Globus pallidus (tissue), 1 donor: ENCODE measurements at places on chromosomes 5 and 9.

DNA sequence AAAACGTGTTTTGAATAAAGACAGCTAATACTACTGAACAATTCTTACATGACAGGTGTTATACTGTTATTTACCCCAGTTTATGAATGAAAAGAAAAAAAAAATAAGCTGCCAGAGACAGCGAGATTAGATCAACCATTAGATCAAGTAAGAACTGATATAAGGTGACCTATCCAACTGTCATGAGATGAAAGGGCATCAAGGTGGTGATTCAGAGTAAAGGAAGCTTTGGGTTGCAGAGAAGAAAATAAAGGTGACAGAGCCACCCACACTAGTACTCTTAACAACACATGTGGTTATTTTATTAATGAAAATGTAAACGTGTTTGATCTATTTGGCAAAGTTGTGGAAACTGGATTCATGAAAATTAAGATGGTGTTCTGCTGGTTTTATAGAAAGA, 435.2 kb downstream of the GABRG2 start:
- DNase-seq = no peak

GRCh38 chr9:117414220-117414905, 494 bp downstream of the ASTN2 start:
- DNase-seq = peak; percentile 55

- DNase-seq = no peak
These were observed 208.0 kb downstream of the TRIO start for GRCh38 chr5:14351086-14351661.

- DNase-seq = no peak
These were observed 18.2 kb upstream of the MXD3 start for GRCh38 chr5:177329883-177330282.

GRCh38 chr5:180090769-180091546, 19.4 kb upstream of the RNF130 start:
- peak; percentile 55 for DNase-seq

DNA sequence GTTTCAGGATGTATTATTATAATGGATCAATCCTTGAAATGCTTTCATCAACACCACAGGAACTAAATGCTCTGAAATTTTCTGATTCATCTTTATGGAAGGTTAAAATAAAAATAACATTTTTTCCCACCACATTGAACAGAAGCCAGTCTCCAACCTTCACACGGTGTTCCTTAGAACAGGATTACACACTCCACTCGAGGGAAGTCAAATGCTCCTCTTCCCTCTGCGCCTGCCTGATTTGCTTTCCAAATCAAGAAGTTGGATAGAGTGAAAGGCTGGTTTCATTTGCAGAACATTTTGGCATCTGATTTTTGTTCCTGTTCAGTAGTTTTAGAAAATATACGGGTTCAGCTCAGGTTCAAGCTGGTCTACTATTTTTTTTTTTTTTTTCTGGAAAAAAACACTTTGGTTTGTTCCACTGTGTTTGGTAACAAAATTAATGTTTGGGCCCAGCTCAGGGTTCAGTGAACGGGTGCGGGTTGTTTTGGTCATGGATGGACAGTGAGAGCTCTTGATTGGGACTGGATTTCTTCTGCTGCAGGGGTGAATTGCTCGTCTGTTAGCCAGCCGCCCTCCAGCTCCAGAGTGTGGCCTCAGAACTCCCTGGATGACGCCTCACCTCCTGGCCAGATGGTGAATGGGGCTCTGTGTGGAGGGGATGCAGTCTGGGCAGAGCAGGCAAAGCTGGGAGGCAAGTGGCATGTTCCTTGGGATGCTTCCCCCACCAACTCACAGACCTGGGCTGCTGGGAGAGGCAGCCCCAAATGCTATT, 82.4 kb upstream of the STC2 start:
- no peak for DNase-seq

GRCh38 chr9:108565651-108566378, 290.0 kb downstream of the ACTL7B start:
- DNase-seq = peak; percentile 81

GRCh38 chr5:81316571-81316970, 15.2 kb downstream of the ZCCHC9 start:
- DNase-seq = no peak

- no peak for DNase-seq
These were observed 40.5 kb downstream of the ALG2 start for GRCh38 chr9:99181206-99181605.

DNA sequence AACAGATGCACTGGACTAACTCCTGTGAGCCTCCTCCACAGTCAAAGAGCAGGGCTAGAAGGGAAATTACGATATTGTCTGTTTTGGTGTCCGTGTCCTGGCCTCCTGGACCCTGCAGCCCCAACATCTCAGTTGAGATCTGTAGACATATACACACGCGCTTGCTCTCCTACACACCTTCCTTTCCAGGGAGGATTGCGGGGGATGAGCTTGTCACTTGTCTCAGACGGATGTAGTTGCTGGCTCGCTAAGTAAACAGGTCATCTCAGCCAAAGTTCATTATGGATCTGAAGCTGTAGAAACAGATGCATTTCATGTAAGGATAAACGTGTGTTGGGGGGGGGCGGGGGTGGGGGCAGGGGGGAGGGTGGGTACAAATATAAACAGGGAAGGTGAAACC, 549.3 kb downstream of the CCDC171 start:
- no peak for DNase-seq

- DNase-seq = no peak
These were observed 693.6 kb downstream of the TLE1 start for GRCh38 chr9:80995759-80996158.

DNA sequence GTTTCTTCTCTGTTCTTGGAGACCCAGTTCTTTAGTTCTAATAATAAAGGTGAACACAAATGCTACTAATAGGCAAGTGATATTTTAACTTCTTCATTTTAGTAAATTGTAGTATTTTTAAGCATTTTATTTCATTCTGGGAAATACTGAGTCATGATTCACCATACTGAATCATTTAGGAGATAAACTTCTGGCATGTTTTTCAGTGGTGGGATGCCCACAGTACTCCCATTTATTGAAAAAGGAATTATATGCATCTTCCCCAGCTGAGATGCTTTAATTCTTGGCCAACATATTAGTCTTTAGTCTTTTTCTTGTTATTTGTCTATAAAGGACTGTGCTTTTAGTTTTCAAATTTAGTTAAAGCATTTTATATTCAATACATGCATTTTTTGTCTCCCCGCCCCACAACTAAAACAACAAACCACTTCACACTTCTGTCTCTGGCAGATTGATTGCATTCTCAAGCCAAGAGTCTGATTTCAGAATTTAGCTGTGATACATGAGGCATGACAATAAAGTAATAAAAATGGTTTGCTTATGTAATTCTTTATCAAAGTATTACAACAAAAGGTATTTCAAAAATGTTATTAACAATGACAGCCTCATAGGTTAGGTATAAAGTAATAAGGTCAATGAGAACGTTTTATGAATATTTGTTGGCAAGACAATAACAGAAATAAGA, 125.2 kb upstream of the CDH18 start:
- no peak for DNase-seq

DNA sequence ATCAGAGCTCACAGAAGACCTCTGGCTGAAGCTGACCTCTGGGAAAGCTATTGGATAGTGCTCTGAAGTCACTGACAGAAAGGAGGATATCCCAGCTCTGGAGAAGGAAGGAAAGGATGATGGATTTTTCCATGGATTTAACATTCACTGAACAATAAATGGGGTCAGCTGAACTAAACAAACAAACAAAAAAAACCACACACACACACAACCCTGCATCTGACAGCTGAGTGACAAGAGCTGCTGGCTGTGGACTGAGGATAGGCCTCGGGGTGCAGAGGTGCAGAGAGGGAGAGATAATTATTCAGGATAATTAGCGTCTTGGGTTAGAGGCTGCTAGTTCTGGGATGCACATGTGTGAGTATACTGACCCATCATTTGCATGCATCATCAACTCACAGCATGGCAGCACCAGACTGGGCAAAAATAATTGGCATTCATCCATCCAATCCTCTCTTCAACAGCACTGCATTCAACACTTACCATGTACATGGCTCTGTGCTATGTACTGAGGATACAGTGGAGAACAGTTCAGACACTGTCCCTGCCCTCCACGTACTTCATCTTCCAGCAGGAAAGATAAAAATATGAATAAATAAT, 131.4 kb upstream of the TRIM32 start:
- no peak for DNase-seq

DNA sequence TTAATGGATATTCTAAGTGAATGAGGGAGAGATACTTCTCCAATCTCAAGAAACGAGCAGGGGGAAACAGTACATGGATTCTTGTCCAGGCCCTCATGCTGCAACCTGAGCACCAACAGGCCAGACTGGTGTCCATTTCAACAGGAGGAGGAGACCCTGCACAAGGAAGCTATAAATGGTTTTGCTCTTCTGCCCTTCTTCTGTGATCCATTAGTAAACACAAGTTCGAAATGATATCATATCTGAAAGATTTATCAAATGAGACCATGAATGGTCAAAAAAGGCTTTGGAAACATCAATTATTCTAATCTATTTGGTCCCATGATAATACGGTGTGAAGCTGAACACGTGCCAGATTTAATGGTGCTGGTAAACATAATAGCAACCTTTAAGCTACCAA, 109.8 kb downstream of the NR6A1 start:
- peak; percentile 13 for DNase-seq

DNA sequence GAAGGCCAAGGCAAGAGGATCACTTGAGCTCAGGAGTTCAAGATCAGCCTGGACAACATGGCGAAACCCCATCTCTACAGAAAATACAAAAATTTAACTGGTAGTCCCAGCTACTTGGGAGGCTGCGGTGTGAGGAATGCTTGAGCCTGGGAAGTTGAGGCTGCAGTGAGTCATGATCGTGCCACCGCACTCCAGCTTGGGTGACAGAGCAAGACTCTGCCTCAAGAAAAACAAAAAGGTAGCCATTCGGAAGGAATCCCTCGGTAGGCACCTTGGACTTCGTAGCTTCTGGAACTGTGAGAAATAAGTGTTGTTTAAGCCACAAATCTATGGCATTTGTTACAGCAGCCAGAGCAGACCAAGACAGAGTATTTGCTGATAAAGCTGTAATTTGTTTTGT, 174.2 kb downstream of the DCP2 start:
- no peak for DNase-seq

GRCh38 chr5:116046823-116047222, 14.6 kb downstream of the ARL14EPL start:
- no peak for DNase-seq

DNA sequence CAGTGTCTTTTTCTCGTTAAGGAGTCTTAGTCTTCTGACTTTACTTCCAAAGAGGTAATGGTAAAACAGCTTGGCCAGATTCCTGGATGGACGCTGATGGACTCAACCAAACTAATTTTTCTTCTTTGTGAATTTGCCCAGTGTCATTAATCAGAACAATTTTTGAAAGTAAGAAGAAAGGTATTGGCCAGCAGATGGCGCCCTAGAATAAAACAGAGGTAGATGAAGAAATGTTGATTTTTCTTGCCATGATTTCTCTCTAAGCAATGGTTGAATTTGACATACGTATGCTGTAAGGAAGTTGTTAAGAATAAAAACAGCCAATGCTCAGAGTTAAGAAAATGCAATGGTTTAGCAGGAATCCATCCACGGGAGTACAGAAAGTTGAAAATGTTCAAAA, 500.0 kb downstream of the DIRAS2 start:
- DNase-seq = peak; percentile 26

DNA sequence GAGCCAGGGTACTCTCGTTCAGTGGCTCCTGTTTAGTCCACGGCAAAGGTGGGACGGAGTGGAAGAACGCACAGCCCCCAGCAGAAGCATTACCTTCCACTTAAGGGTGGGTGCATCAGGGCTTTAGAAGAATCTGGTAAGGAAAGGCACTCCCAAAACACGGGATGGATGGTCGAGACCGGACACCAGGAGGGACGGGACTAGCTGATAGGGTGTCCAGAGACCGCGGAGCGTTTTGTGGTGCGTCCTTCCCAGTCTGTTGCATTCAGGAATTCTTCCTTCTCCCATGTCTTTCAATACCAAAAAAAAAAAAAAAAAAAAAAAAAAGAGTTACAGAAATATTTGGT, 545 bp upstream of the CTSV start:
- no peak for DNase-seq

GRCh38 chr9:114027159-114027862, 50.8 kb downstream of the AMBP start:
- DNase-seq = no peak

DNA sequence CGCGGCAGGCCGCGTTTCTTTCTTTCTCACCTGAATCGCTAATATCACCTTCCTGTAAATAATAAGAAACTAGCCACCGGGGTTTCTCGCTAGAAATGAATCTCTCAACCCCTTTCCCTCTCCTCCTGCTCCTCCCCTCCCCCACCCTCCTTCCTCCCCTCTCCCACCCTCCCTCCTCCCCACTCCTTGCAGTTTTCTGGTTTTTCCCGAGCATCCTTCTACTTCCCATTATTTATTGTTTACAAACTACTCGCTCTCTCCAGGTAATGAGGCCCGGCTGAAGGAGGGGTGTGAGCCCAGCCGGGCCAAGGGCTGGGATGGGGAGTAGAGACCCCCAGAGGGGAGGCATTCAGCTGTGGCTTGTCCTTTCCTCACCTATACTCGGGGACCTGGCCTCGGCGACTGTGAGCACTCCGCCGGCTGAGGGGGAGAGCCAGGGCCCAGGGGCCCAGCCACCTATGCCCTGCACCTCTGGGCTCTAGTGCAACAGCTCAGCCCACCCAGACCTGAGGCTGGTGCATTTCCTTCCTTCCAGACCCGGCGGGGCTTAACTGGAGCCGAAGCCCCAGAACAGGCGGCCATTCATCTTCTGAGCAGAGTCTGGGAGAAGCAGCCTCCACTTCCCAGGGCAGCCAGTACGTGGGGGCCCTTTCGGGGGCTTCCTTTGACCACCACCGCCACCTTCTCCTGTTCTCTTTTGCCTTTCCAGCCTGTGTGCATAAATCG, 2.1 kb upstream of the IRX4 start:
- DNase-seq = no peak

DNA sequence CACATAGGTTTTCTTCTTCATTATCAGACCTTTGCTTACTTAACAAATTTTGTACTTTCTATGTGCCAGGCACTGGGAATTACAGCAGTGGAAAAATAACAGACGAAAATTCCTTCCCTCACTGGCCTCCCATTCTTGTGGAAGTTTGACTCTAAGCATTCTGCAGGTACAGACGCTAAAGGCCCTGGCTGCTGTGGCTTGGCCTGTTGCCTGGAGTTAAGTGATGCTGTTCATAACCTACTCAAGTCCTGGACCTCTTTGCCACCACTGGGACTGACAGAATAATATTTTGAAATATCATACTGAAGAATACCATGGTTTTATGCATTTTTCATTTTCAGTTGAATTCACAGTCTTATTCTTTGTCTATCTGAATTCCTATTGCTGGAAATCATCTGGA, 97.3 kb upstream of the SPATA31C2 start:
- no peak for DNase-seq

- peak; percentile 41 for DNase-seq
These were observed 37.0 kb upstream of the FGF1 start for GRCh38 chr5:142722896-142723295.

GRCh38 chr9:108212184-108212583, 643.6 kb downstream of the ACTL7B start:
- peak; percentile 11 for DNase-seq

- no peak for DNase-seq
These were observed 11.9 kb downstream of the OTULINL start for GRCh38 chr5:14593326-14594021.

GRCh38 chr5:135724617-135725016, 109.8 kb upstream of the SLC25A48 start:
- no peak for DNase-seq

GRCh38 chr5:4018007-4018406, 422.4 kb downstream of the IRX1 start:
- peak; percentile 18 for DNase-seq
